ENCODE measurements at places on chromosomes 2 and 18.

DNA sequence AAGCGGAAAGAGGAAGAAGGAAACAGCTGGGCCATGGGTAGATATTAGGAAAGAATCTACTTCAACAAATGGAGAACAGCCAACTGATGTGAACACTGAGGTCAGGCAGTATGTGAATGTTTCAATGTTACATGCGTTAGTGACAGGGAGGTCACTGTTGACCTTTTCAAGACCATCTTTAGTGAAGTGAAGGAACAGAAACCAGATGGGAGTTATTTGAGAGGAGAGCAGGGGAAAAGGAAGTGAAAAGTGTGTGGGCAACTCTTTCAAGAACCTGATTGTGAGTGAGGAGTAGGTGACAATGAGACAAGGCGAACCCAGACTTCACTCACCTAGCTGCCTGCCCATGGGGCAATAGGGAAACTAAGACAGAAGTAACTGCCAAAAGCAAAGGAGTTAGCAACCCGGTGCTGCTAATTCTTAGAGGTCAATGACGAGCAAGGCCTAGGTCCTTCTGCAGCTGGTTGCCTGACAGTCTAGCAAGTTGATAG, 67.0 kb downstream of the SP3 start:
- DNase-seq, result no peak

DNA sequence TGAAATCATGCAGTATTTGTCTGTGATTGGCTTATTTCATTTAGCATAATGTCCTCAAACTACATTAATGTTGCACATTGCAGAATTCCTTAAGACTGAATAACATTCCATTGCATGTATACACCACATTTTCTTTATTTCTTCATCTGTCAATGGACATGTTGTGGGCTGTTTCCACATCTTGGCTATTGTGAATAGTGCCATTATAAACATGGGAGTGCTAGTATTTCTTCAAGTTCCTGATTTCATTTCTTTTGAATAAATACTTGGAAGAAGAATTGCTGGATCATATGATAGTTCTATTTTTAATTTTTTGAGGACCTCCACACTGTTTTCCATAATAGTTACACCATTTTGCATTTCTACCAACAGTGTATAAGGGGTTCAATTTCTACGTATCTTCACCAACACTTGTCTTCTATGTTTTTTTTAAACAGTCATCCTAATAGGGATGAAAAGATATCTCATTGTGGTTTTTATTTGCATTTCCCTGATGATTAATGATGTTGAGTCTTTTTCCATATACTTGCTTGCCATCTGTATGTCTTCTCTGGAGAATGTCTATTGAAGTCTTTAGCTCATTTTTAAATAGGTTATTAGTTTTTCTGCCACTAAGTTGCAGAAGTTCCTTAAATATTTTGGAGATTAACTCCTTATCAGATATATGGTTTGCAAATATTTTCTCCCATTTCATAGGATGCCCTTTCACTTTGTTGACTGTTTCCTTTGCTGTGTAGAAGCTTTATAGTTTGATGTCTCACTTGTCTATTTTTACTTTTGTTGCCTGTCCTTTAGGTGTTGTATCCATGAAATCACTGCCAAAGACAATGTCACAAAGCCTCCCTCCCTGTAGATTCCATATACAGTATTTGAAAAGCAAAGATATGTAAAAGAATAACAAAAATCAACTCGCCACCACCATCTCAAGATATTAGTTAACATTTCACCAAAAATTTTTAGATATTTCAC, 14.6 kb downstream of the FBXO11 start:
- DNase-seq, result no peak

DNA sequence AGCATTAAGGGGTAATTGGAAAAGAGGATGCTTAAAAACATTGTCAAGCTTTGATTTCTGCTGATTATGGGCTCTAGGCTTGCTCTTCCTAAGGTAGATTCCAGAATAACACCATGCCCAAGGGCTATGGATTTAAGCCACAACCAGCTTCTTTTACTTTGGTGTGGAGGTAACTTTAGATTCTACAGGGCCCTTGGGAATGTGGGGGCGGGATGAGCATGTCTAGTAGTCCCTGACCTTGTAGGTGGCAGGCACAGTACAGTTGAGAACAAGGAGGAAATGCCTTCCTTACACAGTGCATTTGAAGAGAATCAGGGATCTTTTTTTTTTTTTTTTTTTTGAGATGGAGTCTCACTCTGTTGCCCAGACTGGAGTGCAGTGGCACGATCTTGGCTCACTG, 364.2 kb downstream of the NYAP2 start:
- DNase-seq, result no peak

- DNase-seq, result no peak
Measured at GRCh38 chr2:157822993-157823392, 53.1 kb downstream of the ACVR1 start.

DNA sequence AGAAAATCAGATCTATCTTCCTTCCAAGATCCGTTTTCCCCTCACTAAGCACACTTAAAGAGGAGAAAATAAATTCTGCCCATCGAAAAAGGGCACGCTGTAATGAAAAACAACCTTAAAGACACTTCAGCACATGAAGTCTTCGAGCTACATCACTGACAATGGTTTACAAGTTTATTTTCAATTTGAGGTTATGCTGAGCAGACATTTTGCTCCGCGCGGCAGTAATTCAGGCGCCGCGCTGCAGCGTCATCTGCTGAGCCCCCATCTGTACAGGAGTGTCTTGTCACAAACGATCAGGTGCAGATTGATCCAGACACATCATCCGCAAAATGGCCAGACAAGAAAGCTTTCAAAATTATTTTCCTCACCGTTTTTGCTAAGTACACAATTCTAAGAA, 341.7 kb downstream of the STK39 start:
- no peak for DNase-seq

- no peak for DNase-seq
Measured at GRCh38 chr18:53531187-53531586, 693.3 kb downstream of the MBD2 start.

All from NCI-H1694 (cell line).